Stimulated activated CD8-positive, alpha-beta memory T cell treated with anti-CD3 and anti-CD28 coated beads, Interleukin-7, amount 100 ng/mL, for 1 hour (primary cell): ENCODE measurements at places on chromosomes 7 and 10.

- DNase-seq: no peak
These were observed 6.0 kb upstream of the CROT start for GRCh38 chr7:87339373-87339897.

- DNase-seq: no peak
These were observed 350.1 kb downstream of the HGF start for GRCh38 chr7:81419731-81420130.

GRCh38 chr10:75405598-75406461 lies 4.3 kb upstream of the ZNF503 start:
- DNase-seq: no peak

GRCh38 chr10:44960482-44961229 lies 1.1 kb downstream of the RASSF4 start:
- no peak for DNase-seq

DNA sequence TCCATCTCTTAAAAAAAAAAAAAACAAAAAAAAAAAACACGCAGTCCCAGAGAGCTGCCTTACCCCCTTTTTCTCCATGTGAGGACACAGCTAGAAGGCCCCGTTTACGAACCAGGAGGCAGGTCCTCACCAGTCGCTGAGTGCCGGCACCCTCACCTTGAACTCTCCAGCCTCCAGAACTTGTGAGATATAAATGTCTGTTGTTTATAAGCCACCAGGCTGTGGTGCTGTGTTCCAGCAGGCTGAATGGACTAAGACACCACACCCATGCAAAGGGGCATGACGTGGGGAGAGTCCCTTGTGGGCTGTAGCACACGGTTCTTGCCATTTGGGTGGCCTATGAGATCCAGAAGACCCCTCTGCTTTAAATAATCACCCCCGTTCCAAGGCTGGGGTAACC lies 17.2 kb downstream of the ECHDC3 start:
- DNase-seq: no peak

GRCh38 chr10:27072436-27073114 lies 27.7 kb downstream of the ANKRD26 start:
- no peak for DNase-seq

DNA sequence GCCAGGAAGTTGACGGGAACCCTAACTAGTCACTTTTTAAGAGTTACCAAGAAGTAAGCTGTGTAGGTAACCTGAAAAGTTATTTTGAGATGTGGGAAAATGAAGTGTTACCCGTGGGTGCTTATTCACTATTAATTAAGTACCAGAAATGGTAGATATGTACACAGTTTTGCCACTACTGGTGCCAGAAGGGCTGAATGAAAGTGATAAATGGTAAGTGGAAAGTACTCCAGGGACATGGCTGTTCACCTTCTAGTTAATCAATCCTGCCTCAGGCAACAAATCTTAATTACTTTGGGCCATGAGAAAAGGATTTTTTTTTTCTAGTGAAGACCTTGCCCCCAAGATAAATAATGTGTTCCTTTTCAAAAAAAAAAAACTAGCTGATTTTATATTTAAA lies 15.8 kb downstream of the NET1 start:
- DNase-seq: no peak

DNA sequence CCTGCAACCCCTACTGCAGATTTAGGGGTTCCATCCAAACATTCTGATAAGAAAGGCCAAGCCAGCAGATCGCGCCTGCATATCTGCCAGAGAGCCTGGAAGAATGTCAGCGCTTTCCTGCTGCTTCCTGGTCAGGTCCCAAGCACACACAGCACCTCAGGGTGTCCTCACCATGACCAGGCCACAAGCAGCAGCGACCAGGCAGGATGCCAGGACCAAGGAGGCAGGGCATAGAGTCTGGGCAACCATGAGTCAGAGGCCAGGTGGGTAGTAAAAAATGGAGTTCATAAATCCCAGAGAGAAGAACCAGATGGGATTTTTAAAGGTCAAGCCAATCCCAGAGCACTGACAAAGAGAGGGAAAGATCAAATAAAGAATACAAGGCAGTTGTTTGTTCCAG lies 5.5 kb upstream of the FAM131B start:
- DNase-seq: no peak

DNA sequence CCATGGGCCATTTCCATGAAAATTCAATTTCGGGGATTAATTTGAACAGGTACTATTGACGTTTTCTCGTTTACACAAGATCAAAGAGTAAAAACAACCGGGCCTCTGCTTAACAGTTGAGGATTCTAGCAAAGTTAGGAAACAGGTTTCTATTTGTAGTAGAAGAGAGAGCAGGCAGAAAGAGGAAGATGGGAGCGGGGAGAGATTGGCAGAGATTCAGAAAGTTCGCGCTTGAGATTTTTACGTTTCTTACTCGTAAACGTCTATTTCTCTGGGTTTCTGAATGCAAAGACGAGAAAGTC lies 571 bp upstream of the VWC2 start:
- DNase-seq: no peak

DNA sequence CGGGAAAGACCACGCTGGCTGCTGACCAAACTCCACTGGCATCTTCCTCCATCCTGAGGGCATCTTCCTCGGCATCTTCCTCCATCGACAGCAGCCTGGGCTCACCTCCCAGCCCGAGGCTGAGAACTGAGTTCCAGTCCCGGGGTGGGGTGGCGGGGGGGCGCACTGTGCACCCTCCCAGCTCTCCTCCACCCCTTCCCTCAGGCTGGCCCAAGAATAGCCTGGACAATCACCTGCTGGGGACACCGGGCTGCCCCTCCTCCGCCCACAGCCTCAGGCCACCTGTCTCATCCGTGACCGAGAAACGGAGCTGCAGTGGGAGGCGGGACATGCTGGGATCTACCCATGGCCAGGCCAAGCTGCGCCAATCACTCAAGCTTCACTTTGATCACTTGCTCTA lies 37.2 kb downstream of the DIP2C start:
- DNase-seq: no peak

DNA sequence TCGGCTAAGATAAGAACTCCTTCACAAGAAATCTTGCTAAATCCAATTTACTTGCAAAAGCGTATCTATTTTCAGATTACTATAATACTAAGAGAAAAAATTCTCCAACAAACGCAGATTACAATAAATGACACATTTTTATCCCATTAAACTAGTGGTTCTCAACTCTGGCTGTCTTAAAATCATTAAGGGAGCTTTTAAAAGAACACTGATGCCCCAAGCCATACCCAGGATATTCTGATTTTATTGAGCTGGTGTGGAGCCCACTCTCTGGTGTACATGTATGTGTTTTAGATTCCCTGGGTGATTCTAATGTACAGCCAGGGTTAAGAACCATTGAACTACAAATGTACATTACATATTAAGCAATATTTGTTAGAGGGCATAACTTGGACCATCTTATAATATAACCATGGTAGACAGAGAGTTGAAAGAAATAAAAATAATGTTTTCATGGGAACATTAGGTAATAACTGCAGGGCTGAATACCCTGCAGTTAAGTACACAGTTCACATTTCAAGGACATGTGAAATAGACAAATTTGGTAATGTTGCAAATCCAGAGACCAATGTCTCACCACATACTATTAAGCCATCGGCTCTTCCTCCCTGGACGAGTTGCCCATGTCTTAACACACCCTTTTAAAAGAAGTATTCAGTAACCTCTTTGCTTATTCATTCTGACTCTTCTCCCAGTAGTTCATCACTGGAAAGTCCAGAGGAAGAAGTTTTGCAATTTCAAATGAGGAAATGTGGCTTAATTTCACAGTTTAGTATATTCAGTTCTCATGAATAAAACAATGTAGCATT lies 6.2 kb downstream of the GSAP start:
- no peak for DNase-seq

GRCh38 chr7:150326657-150327268 lies 3.4 kb upstream of the ACTR3C start:
- DNase-seq: no peak

DNA sequence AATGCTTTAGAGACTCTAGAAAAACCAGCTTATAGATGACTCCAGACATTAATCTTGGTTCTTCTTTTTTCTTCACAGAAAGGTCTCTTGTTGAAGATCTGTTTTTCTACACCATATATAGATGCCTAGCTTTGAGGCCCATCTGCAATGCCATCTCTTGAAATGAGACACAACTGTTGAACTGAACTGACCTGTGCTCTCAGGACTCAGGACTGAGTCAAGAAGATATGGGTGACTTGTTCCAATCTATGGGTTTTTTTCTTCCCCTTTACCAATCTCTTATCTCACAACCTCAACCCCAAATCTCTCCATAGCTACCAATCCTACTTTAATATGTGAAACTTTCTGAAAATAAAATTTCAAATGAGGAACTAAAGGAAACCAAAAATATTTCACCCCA lies 194.7 kb downstream of the SNX13 start:
- DNase-seq: no peak

- DNase-seq: no peak
These were observed 35.5 kb downstream of the IDE start for GRCh38 chr10:92538231-92538958.
